ENCODE measurements at places on chromosomes 6 and 20.

- no peak for DNase-seq
These were observed 55.4 kb upstream of the MOXD1 start for GRCh38 chr6:132456700-132457143.

GRCh38 chr6:20569000-20569610 lies 34.8 kb downstream of the CDKAL1 start:
- DNase-seq = no peak

DNA sequence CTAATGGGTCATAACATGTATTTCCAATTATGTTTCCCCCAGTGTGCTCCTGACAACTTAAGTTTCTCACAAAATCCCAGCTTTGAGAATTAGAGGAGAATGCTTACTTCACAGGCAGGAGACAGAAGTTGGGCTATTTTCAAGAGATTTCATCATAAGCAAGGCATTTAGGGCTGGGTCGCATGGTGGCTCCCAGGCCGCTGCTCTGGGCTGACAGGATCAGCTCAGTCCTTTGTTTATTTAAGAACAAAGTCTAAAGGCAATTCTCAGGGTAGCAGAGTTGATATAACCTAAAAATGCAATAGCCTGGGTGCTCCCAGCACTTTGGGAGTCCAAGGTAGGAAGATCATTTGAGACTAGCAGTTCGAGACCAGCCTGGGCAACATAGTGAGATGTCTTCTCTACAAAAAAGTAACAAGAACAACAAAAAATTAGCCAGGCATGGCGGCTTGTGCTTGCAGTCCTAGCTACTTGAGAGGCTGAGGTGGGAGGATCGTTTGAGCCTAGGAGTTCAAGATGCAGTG lies 10.9 kb downstream of the FOXQ1 start:
- DNase-seq = no peak

DNA sequence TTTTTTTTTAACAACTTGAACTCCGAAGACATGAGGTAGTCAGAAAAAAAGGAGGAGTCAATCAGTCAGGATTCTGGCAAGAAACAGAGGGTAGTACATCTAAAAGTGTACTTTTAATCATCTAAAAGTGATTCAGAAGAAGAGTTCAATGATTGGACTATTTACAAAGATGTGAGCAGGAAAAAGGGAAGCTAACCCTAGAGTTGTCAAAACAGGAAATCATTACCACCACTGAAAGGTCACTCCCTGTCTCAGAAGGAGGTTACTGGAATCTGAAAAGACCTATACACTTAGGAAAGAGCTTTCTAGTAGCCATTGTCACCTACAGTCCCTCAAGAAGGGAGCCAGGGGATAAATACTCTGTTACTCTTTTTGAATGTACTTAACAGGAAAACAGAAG lies 16.7 kb upstream of the LMBRD1 start:
- DNase-seq = no peak

- no peak for DNase-seq
These were observed 45.0 kb upstream of the ZBTB24 start for GRCh38 chr6:109527989-109528388.

- DNase-seq = no peak
These were observed 24.6 kb downstream of the MOCS1 start for GRCh38 chr6:39909701-39910100.

- DNase-seq = no peak
These were observed 32.6 kb downstream of the MYT1 start for GRCh38 chr20:64196847-64197306.

DNA sequence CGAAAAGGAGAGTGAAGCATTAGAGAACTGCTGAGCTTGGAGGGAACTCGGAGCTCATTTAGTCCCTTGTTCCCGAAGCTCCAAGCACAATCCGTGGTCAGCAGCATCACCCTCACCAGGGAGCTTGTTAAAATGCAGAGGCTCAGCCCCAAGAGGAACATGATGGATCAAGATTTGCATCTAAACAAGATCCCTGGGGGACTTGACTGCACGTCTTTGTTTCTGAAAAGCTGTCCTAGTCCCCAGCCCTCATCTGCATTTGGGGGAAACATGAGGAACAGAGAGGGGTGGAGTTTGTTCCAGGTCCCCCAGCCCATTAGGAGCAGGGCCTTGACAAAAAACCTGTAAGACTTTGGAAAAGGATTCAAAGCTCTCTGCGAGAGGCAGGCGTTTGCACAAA lies 4.1 kb upstream of the LBP start:
- no peak for DNase-seq

DNA sequence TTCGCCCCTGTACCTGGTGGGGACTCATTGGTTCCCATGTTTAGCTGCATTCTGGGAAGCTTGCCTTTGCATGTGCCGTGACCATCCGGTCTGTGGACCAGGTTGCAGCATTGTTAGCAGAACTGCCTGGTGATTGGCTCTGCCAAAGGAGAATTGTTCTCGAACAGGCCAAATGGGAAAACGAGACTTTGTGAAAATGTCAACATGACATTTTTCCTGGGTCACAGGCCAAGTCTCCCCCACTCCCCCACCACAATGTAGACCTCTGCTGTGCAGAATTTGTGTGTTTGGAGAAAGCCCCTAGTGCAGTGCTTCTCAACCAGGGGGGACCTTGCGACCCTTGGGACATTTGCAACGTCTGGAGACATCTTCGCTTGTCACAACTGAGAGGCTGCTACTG lies 23.2 kb downstream of the CDH22 start:
- no peak for DNase-seq

DNA sequence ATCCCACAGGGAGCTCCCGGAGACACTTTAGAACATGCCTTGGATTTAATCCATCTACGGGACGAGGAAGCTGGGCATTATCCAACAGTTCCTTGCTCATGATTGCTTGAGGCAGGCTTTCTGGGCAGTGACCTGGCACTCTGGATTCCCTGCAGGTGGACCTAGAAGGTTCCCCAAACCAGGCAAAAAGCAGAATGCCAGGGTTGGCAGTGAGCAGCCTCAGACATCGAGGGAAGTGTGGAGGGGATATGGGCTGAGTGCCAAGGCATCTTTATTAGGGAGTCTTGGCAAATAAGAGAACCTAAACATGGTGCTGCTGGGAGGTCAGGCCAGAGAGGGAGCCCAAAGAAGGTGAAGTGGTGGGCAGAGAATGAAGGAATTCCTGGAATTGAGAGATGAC lies 158.5 kb downstream of the CD83 start:
- no peak for DNase-seq

- DNase-seq = no peak
These were observed 318.8 kb downstream of the BCKDHB start for GRCh38 chr6:80425089-80425823.
